ENCODE measurements at places on chromosomes 6 and 20.

DNA sequence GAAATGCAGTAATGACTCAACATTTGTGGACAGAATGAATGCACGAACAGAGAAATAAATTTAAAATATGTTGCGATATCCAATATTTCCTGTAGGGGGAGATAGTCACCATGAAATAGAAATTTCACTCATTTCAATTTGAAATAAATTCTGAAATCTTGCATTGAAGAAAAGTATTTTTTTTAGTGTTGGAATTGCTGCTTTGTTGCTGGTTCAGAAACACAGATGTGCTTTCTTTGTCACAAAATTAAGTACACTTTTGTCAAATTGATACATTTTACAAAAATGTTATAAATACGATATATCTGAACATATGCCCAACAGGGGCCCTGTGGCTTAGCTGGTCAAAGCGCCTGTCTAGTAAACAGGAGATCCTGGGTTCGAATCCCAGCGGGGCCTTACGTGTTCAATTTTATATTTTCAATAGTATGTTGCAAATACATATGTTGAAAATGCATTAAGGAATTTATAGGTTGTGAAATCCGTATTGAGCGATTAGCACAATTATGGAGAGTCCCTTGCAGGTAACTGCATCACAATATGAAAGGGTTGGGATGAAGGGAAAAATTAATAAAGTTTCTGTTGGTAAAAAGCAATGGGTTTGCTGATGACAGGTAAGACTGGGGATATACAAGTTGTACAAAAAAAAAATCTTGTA, 85.4 kb upstream of the PRSS16 start:
- DNase-seq = no peak

- DNase-seq = peak; percentile 22
These were observed 19.0 kb downstream of the PXDC1 start for GRCh38 chr6:3732345-3733141.

DNA sequence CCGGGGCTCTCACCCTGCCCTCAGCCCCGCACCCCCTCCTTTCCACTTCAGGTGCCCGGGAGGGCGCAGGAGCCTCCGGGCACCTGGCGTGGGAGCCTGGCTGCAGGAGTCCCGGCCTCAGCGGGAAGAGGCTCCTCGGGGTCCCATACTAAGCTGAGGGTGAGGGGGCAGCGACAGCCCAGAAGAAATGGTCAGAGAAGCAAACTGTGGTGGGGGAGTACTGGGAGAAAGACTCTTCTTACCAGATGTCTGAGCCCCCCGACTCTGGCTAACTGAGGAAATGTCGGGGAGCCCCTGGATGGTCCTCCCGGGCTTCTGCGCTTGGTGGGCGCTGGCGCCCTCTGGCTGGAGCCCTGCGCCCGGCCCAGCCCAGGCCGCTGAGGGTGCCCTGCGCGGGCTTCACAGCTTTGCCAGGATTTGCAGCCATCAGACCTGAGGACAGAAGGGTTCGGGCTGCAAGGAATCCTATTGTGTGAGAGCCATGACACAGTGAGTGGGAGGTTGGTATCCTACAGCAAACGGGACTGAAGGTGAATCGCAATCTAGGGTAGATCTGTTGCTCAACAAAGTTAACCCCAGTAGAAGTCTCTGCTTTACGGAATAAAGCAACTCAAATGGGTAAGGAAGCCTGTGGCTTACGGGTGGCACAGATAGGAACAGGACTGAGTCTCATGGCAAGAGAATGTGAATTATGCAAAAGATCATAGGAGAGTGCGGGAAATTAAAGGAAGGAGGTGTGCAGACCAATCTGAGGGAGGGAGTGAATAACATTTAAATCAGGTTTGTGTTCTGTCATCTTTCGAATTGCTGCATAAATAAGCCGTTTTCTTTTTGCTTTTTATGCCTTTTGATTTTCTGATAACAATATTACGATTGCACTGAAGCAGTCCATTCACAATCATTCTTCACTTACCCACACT, 639 bp upstream of the RCAN2 start:
- DNase-seq = no peak

DNA sequence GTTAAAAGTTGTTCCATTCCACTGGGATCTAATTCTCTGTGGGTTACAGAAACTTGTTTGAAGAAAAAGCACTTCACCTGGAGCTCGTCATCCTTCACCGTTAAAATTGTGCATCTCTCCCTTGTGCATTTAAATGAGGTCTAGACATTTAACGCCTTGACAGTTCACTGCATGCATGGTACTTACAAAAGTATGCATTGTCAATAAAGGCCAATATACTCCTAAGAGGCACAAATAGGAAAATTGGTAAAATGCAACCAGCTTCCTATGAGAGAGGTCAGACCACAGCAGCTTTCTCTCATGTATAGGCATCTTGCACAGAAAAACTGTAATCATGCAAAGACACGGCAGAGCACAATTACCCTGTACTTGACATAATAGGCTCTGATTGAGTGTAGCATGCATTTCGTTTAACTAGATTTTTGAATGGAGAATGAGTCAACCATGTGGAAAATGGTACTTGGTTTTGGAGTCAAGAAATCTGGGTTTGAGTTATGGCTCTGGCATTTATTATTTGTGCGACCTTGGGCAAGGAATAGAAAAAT, 378.5 kb downstream of the RFPL4B start:
- no peak for DNase-seq

GRCh38 chr6:13788820-13789219, 25.5 kb downstream of the MCUR1 start:
- no peak for DNase-seq

- DNase-seq = no peak
These were observed 11.2 kb upstream of the MMP24 start for GRCh38 chr20:35215066-35215956.

DNA sequence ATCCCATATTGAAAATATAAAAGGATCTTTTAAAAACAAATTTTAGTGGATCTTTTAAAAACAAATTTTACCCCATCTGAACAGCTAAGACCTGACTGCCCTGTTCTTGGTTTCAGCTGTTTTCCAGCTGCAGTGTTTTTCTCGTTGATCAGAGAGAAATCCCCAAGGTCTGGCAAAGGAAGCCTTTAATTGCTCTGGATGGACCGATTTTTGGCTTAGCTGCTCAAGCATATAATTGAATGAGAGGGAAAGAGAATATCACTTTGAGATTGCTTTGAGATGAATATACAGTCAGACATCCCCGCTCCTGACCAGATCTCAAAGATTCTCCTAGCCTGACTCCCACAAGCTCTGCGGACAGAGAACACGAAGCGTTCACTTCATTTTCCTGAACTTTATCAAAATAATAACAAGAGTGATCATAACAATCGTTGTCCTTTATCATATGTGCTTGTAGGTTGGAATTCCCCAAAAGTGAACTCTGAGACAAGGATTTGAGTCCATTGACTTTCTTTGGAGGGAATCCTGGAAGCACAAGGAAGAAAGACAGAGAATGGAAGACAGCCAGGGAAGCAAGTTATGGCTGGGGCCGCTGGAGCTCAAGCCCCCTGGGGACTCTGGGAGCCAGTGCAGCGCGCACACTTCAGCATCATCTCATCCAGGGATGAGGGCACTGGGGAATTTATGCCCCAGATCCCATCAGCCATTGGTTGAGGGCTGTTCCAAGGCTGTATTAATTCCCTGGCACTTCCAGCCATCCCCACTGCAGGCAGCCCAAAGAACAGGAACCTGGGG, 101.3 kb downstream of the SNX5 start:
- DNase-seq = no peak

GRCh38 chr6:53985366-53985765, 125.9 kb upstream of the MLIP start:
- no peak for DNase-seq

Measured in stimulated activated CD8-positive, alpha-beta memory T cell treated with anti-CD3 and anti-CD28 coated beads, Interleukin-7, amount 100 ng/mL, for 4 hours (primary cell).